ENCODE measurements at places on chromosomes 4 and X. TPM values are rescaled to one million over a fixed set of nuclear protein-coding genes. Genes with fewer than 3 reads are reported as not detected.

ART3 gene
- total RNA-seq = not detected

RHOXF2 gene
- total RNA-seq = not detected

PRRG1 gene
- total RNA-seq = 23.4 TPM

GPC3 gene
- 2.8 TPM for total RNA-seq

CXorf49B gene
- total RNA-seq = not detected

MGAT4D gene
- total RNA-seq = not detected

TLR3 gene
- 8.4 TPM for total RNA-seq

P2RY8 gene
- not detected for total RNA-seq

SLC34A2 gene
- not detected for total RNA-seq

GPR50 gene
- not detected for total RNA-seq

ARMCX1 gene
- 37.1 TPM for total RNA-seq

TCEAL4 gene
- total RNA-seq = 146 TPM

MAGEA9B gene
- total RNA-seq = not detected

HSFX1 gene
- total RNA-seq = 0.56 TPM

Data from cardiac ventricle fibroblast (primary cell).